ENCODE measurements at places on chromosomes 2 and 18.

DNA sequence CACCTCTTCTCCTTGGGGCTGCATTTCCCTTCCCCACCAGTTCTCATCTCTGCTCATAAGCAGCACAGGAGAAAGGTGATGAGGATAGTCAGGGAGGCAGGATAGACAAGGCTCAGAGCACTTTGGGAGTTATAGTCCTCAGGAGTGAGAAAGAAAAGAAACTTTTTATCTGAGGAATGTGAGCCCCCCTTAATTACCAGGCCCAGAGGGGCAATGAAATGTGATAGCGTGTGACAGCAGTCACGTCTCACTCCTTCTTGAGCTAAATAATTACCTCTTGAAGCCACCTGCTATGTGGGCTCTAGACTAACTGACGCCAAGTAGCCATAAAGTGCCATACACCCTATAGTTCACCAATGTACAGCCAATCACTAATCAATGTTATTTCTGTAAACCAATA, 105.8 kb downstream of the SPP2 start:
- DNase-seq = no peak

GRCh38 chr2:3294069-3294468, 83.5 kb downstream of the EIPR1 start:
- DNase-seq = no peak

DNA sequence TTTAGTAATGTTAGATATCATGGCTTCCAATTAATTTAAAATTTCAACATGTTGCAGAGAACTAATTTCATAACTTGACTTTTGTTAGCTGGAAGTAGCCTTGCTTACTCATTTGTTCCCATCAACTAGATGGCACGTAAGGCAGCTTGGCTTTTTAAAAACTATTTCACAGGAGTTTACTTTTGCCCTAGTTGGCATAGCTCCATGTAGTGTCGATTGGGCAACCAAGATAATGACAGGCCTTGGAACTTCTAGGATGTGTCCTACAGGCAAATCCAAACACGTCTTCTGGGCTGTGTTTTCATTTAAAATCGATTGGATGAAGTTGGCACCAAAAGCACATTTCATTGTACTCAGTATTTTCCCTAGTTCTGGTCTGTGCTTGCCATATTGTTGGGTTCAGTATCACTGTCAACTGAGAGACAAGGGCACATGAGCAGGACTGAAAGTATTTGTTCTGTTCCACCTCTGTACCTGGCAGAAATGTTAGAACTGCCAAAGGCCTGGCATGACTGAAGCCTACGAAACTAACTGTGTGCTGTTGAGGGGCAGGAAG, 29.4 kb downstream of the HADHB start:
- DNase-seq = no peak

- no peak for DNase-seq
Observed at GRCh38 chr18:9792565-9793245, 84.6 kb downstream of the RAB31 start.

DNA sequence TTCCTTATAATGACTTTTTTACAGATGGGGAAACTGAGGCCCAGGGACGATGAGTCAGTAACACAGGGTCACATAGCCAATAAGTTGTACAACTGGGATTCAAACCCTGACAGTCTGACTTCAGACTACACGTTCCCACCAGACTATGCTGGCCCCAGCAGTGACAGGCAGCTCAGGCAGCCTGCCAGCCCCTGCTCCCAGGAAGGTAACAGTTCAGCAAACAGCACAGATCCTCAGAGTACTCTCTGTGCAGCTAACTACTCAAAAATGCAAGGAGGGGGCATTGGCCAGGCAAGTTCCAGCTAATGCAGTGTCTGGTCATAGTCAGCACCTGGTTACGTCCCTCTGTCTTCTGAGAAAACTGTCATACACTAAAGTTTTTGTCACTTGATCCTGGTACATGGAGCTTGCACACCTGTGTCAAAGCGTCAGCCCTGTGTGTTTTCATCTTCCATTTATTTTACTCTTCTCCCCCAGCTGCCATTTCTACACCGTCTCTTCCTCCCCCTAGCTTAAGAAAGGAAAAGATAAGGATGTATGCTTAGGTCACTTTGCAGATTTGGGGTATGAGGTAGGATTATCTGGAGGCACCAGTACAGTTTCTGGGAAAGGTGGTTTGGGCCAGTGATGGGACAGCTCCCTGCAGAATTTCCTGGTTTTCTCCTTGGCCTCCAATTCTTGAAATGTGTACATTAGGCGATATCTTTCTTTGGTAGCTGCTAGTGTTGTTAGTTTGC, 4.5 kb downstream of the SMARCAL1 start:
- DNase-seq = no peak

DNA sequence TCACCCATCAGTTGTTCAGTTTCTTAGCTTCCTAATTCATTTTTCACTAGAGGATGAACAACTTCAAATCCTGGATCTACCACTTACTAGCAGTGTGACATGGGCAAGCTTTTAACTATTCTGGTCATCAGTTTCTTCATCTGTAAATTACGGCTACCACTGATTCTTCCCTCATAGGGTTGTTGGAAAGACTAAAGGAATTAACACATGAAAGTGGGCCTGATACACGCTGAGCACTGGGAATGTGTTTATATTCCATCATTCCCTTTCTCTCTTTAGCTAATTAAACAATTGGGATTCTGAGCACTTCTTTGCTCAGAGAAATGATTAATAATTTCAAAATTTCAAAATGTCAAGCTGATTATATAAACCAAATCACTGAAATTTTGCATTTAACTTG, 862.3 kb upstream of the GCFC2 start:
- no peak for DNase-seq

DNA sequence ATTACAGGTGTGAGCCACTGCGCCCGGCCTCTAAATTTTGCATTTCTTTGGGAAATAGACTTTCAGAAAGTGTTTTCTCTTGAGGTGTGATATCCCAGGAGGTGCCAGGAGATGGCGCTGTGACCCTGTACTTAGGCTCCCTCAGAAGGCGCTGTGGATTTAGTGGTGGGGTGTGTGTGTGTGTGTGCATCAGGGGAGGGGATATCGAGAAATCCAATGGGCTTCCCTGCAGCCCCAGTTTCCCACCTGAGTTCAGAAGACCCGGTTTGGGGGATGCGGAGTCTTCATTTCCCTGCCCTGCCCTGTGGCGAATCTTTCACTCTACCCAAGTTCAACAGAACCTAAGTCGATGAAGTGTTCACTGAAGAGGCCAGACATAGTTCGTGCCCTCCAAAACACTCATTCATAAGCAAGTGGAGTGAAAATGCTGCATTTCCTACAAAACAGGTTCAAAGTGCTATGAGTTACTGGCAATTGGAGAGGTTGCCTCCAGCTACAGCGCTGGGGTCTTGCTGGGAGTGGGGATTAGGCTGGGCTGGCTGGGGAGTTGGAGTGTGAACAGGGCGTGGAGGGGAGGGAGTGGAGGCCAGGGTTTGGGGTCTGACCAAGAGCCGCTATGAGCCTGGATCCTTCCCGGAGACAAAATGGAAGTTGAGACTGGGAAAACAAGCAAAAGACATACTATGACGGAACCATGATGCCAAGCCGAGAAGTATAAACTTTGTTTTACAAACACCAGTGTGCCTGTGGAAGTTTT, 6.5 kb upstream of the WNT6 start:
- DNase-seq = no peak

GRCh38 chr2:27647289-27647688, 16.1 kb downstream of the SUPT7L start:
- DNase-seq = no peak

DNA sequence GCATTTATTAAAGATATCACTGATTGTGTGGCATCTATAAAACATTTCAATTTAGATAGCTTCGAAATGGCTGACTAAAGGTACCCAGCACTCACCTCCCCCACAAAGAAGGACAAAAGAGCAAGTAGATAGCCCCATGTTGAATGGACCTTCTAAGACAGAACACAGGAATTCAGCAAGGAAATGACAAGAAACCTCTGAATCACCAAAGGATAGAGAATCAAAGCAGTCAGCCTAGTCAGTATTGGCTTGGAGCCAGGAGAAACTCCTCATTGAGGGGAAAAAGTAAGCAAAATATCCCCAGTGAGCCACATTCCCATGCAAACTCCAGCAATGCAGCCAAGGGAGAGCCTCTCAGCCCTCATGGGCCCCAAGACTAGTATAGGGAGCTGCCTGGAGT, 113.7 kb downstream of the BARD1 start:
- DNase-seq = no peak

- DNase-seq = no peak
Observed at GRCh38 chr2:67295406-67295805, 101.7 kb upstream of the ETAA1 start.

- DNase-seq = no peak
Observed at GRCh38 chr2:10016802-10017258, 26.5 kb upstream of the KLF11 start.

- DNase-seq = no peak
Observed at GRCh38 chr18:72456802-72457201, 87.3 kb downstream of the CBLN2 start.

- no peak for DNase-seq
Observed at GRCh38 chr2:72140621-72140960, 7.1 kb downstream of the CYP26B1 start.

- DNase-seq = no peak
Observed at GRCh38 chr2:137205324-137205723, 440.0 kb downstream of the THSD7B start.

- no peak for DNase-seq
Observed at GRCh38 chr2:113174376-113174750, 592 bp downstream of the PSD4 start.

- DNase-seq = no peak
Observed at GRCh38 chr2:220707261-220707660, 864.8 kb downstream of the EPHA4 start.

GRCh38 chr2:201235860-201236811, 24.2 kb upstream of the CASP8 start:
- no peak for DNase-seq

DNA sequence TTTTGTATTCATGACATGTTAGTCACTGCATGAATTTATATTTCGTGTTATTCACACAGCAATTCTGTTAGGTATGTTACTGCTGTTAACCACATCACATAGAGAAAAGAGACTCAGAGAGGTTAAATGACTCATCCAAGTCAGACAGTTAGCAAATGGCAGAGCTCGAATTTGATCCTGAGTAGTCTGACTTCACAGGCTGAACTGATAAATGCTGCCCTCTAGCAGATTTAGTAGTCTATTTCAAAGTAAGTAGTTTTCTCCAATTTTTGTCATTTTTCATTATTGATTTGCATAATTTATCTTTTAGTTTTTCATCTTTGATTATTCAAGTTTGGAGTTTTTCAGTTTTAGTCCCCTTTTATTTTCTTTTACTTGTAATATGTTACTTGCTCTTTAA, 58.3 kb downstream of the WDR7 start:
- no peak for DNase-seq

- DNase-seq = no peak
Observed at GRCh38 chr2:211144078-211144477, 587.7 kb downstream of the CPS1 start.

GRCh38 chr2:213678437-213679218, 394.4 kb downstream of the SPAG16 start:
- DNase-seq = no peak

- DNase-seq = no peak
Observed at GRCh38 chr2:132937629-132938028, 267.6 kb upstream of the LYPD1 start.

GRCh38 chr2:54084600-54084999, 30.8 kb upstream of the ACYP2 start:
- no peak for DNase-seq

- no peak for DNase-seq
Observed at GRCh38 chr2:25219621-25220020, 51.2 kb upstream of the POMC start.

- no peak for DNase-seq
Observed at GRCh38 chr18:31091350-31091749, 10.9 kb downstream of the DSC2 start.

DNA sequence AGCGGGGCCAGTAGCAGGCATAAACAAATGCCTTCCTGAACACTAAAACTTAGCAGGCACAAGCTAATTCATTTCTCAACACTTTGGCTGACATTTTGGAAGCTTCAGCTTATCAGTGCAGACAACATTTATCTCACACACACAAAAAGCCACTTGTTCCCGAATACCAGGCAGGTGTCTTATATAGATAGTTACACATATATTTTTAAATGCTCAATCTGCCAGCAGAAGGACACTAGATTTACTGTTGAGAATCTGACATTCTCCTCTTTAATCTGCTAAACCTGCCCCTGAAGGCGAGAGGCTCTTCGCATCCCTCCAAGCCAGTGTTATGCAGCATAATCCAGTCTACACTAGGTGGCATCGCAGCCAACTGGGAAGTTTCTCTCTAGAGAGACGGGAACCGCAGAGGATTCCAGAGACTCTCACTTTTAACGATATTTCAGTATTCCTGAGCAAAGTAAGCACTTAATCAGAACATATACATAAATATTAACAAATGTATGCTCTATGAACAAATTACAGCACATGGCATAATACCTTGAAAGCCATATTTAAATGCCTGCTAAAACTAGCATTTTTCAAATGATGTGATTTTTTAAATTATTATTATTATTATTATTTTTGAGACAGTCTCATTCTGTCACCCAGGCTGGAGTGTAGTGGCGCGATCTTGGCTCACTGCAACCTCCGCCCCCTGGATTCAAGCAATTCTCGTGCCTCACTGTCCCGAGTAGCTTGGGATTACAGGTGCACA, 90.2 kb upstream of the SCG2 start:
- no peak for DNase-seq

DNA sequence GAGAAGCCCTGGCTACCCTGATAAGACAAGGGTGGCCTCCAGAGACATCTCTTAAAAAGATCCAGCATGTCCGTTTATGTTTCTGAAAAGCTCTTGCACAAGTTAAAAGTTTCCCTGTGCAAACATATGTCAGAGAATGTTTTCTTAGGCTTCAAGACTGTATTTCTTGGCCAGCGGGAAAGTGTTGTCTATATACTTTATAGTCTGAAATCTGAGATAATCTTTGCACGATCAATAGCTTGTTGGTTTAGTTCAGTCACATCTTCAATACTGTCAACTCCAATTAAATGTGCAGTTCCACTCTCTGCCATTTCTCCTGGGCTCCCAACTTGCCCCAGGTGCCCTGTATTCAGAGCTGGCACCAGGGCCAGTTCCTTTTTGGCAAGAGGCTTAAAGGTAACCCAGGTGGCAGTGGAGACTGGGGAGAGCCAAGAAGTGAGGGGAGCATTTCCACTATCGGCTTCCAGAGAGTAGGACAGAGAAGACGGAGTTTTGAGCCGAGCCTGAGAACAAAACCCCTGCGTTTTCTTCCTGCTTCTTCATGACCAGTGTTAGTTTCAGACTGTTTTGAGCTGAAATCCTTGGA, 64.4 kb downstream of the ACOXL start:
- DNase-seq = no peak

DNA sequence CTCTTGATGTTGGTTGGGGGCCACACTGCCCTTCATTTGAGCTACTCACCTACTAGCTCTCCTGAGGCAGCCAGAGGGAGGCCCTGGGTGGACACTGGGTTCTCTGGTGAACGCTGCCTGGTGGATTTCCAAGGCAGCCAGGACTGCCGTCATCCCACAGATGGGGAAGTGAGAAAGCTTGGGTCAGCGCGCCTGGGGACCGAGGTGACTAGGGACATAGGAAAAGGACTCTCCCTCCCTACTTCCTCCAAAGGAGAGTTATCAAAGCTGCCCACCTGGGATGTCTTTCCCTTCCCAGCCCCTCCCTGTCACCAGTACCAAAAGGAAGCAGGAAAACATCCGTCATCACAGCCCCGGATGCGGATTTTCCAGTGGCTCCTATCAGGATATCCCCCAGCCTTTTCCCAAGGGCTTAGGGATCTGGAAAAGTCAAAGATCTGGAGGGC, 3.8 kb upstream of the SEMA4C start:
- DNase-seq = no peak

GRCh38 chr18:62631173-62631572, 84.2 kb upstream of the PHLPP1 start:
- no peak for DNase-seq

- no peak for DNase-seq
Observed at GRCh38 chr2:36672199-36672598, 24.3 kb upstream of the VIT start.
